NCI-H446 (cell line): ENCODE measurements at places on chromosomes 3 and 15.

- DNase-seq, result no peak
Observed at GRCh38 chr3:58176827-58177489, 33.8 kb downstream of the DNASE1L3 start.

GRCh38 chr15:69127306-69127705 is 33.1 kb upstream of the GLCE start:
- DNase-seq, result no peak

DNA sequence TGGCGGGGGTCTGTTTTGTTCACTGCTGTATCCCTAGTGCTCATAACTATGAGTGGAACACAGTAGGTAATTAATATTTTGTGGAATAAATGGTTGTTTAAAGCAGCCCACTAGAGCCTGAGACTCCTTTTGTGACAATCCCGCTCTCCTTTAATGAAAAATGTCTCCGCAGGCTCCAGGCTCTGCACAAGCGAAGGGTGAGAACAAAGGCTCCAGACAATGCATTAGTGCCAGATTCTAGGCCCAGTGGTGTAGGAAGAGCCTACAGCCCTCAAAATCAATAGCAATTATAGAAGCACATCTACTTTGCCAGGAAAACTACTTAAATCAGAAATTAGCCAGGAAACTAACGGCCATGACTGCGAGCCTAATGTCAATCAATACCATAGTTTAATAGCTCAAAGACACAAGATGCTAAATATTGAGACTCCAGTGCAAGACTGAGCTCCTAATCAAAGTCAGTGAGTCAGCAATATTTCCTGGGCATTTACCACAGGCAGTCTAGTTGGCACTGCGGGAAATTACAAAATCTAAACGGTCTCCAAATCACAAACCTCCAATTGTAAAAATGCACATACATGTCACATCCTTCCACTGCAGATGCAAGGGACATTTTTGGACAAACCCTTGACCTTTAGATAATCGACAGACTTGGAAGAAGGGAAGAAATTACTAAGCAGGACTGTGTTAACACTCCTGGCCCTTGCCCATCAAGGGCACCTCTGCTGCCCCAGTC is 2.3 kb downstream of the ANXA2 start:
- DNase-seq, result no peak

GRCh38 chr15:50066202-50066601 is 52.8 kb downstream of the ATP8B4 start:
- DNase-seq, result no peak

- peak; percentile 84 for DNase-seq
Observed at GRCh38 chr3:171566803-171567422, 106.7 kb upstream of the TNIK start.
